Renal cortical epithelial cell (primary cell): ENCODE measurements at places on chromosomes 7 and 10.
A peak's percentile ranks its signal among the peaks of the same experiment; 100 is the strongest.

DNA sequence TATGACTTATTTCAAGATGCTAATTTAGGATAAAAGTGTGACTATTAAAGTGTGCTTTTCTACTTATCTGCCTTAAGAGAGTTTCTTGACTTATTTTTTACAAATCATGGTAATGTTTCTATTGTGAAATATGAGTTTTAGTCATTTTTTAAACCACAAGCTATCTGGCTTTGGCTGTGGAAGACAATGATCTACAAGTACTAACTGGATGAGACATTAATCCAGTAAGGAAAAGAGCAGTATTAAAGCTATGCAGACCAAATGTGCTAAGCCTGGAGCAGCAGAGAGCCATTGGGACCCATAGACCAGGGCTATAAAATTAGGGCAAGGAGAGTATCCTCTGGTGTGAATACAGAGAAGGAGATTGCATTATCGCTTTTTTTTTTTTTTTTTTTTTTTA lies 92.4 kb downstream of the SEMA3A start:
- DNase-seq = peak; percentile 21

DNA sequence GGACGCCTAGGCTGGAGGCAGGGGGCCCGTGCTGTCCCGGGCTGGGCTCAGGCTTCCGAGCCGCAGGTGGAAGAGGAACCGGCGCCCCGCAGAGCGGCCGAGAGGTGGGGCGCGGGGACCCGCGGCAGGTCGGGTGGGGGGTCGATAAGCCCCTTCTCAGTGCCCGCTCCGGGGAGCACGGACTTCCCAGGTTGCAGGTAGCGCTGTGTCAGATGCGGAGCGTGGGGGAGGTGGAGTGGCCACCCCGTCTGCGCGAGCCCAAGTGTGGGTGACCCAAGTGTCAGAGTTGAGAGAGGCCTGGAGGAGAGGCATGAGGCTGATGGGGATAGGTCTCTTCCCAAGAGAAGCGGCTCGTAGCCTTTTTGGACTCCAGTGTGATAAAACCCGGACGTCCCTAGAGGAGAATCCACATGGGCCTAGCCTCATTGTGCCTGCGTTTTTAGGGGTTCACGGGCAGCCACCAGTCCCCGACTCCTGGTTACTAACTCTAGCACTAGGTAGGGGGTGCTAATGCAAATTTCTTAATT lies 580 bp downstream of the EEPD1 start:
- no peak for DNase-seq

DNA sequence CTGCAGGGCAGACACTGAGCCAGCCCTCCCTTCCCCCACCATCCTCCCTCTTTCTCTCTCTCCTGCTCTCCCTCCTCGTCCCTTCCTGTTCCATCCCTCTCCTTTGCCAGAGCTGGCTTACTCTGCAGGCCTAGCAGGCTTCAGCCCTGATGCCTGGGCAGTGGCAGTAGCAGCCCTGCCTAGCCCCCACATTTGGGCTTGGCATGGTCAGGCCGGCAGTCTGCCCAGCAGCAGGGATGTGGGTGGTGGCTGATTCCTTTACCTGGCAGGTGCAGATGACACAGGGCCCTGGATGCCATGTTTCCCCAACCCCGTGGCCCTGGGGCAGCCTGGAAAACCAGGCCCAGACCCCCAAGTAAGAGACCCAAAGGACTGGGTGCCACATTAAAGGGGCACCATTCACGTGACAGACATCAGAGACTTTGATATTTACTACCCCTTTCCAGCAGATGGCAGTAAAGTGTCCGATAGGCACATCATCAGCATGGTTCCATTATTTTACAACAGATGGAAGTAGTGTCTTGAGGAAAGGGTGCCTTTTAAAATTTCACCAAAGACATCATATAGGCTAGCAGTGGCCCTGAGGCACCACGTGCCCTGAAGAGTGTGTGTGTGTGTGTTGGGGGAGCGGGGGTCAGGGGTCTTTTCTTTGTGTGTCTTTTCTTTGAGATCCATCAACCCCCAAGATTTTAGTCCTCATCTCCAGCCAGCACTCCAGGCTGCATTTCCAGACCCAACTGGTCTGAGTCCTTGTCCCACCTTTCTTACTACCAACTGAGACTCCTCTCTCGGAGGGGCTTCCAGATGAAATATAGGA lies 5.9 kb downstream of the KCP start:
- peak; percentile 65 for DNase-seq

GRCh38 chr10:91162050-91162494 lies 58.4 kb upstream of the PCGF5 start:
- peak; percentile 12 for DNase-seq

DNA sequence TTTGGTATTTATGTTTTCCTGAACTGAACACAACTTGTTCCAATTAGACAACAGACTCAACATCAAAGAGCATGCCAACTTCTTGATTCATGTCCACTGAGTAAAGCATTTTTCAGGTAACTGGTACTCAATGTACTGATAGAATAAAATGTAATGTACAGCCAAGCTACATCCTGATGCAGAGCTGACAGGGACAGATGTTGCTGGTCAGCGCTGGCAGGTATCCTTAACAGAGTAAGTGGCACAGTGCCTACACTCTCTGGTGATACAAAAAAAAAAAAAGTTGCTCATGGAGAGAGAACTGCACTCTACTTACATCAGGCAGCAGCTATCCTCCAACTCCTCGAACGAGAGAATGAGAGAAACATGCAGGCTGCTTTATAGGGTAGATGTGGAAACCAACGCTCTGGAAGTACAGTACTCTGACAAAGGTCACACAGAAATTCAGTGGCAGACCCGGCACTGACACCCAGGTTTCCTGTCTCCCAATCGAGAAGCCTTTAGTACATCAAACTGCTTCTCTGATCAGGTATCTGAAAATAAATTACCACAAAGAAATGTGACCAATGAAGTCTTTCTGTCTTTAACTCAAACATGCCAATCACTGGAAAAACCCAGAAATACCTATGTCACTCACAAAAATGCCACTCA lies 4.6 kb downstream of the ITGB1 start:
- DNase-seq = no peak

GRCh38 chr10:22683140-22683389 lies 31.3 kb downstream of the PIP4K2A start:
- peak; percentile 62 for DNase-seq

GRCh38 chr10:69835875-69836730 lies 34.4 kb downstream of the COL13A1 start:
- DNase-seq = no peak

GRCh38 chr7:149615690-149616270 lies 118.2 kb upstream of the ZNF746 start:
- no peak for DNase-seq

DNA sequence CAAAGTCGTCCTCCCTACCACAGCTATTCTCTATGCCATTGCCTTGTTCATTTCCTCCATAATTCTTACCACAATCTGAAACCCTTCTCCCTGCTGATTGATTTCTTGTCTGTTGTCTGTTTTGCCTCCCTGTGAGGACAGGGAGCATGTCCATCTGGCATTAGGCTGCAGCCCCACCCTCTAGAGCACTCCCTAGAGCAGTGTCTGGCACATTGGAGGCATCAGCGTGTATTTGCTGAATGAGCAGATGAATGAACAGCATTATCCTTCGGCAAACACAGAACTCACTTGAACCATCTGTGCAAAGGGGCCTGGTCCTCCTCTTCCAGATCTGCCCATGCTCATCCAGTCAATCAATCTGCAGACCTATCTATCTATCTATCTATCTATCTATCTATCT lies 5.1 kb upstream of the DMBT1 start:
- DNase-seq = no peak

- DNase-seq = peak; percentile 62
These were observed 25.2 kb downstream of the DNAJC1 start for GRCh38 chr10:21978191-21978862.

DNA sequence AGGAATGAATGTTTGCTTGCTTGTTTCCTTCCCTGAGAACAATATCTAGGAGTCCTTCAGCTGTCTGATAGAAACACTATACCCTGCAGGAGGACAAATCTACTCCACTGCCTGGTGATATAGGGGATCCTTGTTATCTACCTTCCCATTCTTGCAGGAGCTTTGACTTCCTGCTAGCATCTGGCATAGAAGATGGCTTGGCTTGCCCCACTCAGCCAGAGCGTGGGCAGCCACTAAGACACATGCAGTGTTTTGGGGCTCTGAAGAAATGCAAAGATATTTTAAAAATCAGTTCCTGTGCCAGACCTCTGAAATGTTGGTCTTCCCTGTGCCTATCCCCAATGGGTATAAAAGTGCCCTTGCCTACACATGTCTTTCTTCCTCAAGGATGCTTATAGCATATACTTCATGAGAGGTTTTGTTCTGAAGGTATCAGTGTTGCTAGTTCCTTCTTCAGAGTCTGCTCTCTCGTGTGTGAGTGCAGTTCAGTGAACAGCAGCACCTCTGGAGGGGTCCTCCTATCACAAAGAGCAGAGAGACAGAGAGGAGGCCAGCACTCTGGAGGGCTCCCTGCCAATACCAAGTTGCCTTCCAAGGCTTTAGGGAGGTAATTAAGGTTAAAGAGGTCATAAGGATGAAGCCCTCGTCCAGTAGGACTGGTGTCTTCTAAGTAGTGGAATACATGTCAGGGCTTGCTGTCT lies 149.1 kb upstream of the CALCR start:
- no peak for DNase-seq

DNA sequence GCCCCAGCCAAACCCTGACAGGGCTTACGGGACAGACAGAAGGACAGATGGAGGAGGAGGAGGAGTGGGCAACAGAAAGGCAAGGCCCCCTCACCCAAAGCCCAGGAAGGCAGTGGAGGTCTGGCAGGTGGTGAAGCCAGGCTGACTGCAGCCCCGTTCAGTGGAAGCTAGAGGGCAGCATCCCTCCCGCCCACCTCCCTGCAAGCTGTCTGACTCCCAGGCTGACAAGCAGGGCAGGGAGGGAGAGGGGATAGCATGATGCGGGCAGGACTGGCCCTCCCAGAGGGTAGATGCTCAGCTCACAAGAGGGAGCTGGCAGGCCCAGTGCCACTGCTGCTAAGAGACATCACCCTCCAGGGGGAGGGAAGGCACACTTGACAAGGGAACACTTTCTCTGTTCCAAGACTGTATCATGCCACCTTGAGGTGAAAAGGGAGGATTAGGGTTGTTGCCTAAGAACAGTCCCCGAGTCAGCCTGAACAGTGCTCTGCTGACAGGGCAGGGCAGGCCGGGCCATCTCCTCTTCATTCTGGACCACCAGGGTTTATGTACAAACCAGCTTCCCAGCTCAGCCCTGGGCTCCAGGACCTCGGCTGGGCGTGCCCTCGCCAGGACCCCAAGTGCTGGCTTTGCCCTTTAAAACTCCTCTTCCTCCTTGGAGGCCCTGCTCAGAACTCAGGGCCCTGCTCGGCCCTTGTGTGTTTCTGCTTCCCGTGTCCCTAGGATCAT lies 61.8 kb downstream of the RASGEF1A start:
- peak; percentile 54 for DNase-seq

GRCh38 chr10:48589266-48589665 lies 15.6 kb downstream of the ARHGAP22 start:
- no peak for DNase-seq
